ENCODE measurements at places on chromosomes 4 and X.
A peak's percentile ranks its signal among the peaks of the same experiment; 100 is the strongest.

DNA sequence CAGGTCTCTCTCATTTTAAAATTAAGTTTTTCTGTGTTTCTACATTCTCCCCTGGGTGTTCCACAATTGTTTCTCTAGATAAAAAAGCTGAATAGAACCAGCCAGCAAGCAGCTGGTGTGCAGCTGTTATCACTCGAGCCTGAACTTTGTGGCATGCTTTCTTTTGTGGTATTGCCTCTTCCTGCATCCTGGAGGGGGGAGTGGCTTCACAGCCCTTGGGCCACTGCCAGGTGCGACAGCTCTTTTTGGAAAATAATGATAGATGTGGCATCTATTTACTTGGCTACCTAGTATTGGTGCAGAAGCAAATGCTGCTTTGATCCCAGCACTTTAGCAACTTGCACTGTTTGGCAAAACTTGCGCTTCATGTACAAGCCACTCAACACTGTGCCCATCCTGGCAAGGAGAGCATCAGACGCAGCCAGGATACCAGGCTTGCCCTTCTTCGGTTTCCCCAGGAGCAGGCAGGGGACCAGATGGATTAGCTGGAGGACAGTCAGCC lies 69.4 kb downstream of the HMGB2 start:
- DNase-seq = peak; percentile 17

- no peak for DNase-seq
Measured at GRCh38 chrX:66200855-66201795, 37.1 kb downstream of the HEPH start.

GRCh38 chr4:123846561-123846960 lies 450.0 kb downstream of the SPRY1 start:
- DNase-seq = no peak

- DNase-seq = no peak
Measured at GRCh38 chr4:81714291-81714690, 242.6 kb upstream of the RASGEF1B start.

- no peak for DNase-seq
Measured at GRCh38 chrX:21698272-21698671, 40.1 kb upstream of the KLHL34 start.

- DNase-seq = no peak
Measured at GRCh38 chr4:95050980-95051701, 293.4 kb downstream of the BMPR1B start.

GRCh38 chr4:178082906-178083305 lies 640.7 kb upstream of the AGA start:
- no peak for DNase-seq

All from CD4-positive, alpha-beta T cell treated with Interleukin-21 for 1 hour (primary cell).